Activated CD4-positive, alpha-beta T cell treated with anti-CD3 and anti-CD28 coated beads for 24 hours (primary cell): ENCODE measurements at places on chromosomes 5 and 9.

DNA sequence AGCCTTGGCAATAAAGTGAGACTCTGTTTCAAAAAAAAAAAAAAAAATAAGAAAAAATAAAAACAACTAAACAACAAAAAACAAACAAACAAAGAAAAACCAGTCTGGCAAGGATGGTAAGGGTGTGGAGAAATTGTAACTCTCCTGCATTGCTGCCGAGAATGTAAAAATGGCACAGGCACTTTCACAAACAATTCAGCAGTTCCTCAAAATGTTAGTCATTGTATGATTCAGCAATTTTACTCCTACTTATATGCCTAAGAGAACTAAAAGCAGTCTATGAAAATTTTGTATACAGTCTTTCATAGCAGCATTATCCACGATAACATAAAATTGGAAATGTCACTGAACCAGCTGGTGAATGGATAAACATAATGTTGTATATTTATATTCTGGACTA lies 280.4 kb downstream of the CDH9 start:
- DNase-seq: no peak

GRCh38 chr9:35814106-35814840 lies 569 bp downstream of the HINT2 start:
- no peak for DNase-seq

GRCh38 chr9:112605963-112606699 lies 111.8 kb downstream of the INIP start:
- DNase-seq: no peak

DNA sequence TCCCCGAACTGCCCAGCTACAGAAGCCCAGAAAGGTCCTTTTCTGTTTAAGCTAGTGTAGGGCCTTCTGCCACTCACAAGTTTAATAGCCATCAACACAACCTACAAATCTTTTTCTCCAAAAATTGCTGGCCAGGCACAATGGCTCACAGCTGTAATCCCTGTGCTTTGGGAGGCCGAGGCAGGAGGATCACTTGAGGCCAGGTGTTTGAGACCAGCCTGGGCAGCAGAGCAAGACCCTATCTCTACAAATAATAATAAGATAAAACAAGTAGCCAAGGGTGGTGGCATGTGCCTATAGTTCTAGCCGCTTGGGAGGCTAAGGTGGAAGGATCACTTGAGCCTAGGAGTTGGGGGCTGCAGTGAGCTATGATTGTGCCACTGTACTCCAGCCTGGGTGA lies 176.4 kb downstream of the HSD17B3 start:
- DNase-seq: no peak

GRCh38 chr5:115586525-115587146 lies 15.6 kb downstream of the TICAM2 start:
- no peak for DNase-seq

GRCh38 chr5:120096413-120096812 lies 367.7 kb upstream of the PRR16 start:
- no peak for DNase-seq

GRCh38 chr9:82721593-82721992 lies 341.3 kb downstream of the RASEF start:
- DNase-seq: no peak

- DNase-seq: no peak
These were observed 128.2 kb downstream of the TMEM161B start for GRCh38 chr5:88140396-88140855.

- DNase-seq: no peak
These were observed 303.0 kb downstream of the PARP8 start for GRCh38 chr5:50969151-50970031.

- no peak for DNase-seq
These were observed 160.6 kb downstream of the EFNA5 start for GRCh38 chr5:107510125-107510524.

DNA sequence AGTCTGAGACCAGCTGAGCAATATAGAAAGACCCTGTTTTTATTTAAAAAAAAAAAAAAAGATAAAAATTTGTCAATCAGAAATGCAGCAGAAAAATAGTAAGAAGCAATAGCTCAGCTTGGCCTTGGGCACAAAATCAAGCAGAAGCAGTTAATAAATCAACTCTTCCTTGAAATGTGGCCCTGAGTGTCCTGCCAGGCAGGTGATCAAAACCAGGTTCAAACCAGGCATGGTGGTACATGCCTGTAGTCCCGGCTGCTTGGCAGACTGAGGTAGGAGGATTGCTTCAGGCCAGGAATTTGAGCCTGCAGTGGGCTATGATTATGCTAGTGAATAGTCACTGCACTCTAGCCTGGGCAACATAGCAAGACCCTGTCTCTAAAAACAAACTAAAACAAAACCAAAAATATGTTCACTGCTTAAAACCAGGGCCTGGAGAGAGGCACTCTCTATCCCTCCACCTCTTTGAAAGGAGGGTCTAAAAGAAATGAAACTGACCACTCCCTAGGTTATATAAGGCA lies 27.9 kb upstream of the KLF9 start:
- DNase-seq: no peak

- DNase-seq: no peak
These were observed 66.8 kb downstream of the PLPP1 start for GRCh38 chr5:55467862-55468551.

DNA sequence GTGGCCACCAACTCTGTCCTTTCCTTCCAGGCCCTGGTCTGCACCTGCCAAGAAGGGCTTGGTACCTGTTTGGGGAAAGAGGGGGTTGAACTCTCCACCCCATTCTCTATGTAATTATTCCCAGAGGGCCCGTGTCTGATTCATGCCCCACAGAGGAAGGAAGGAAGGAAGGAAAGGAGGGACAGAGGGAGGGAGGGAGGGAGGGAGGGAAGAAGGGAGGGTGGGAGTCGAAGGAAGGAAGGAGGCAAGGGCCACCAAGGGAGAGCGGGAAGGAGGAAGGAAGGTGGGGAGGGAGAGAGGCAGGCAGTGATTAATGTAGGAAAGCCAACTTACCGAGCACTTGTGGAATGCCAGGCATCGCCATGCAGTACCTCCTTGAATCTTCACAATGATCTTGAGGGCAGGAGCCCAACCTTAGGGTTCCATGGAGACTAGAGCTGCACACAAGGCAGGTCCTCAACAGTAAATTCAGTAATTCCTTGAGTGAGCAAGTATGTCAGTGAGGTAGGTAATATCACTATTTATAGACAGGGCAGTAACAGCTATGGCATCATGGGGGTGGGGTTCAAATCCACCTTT lies 75.8 kb downstream of the FGF18 start:
- DNase-seq: no peak

DNA sequence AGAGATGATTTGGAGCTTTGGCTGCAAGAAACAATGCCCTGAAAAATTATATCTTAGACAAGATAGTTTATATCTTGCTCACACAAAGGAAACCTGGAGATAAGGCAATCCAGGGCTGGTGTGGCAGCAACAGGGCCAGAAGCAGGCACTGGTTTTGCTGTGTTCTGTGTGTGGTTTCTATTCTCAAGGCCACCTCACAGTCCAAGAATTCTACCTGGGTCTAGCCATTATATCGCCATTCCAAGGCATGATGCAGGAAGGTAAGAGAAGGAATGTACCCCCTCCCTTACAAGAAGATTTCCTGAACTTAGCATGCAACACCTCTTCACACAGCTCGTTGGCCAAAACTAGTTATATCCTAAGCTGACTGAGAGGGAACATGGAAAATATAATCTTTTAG lies 74.5 kb upstream of the MEGF10 start:
- no peak for DNase-seq

DNA sequence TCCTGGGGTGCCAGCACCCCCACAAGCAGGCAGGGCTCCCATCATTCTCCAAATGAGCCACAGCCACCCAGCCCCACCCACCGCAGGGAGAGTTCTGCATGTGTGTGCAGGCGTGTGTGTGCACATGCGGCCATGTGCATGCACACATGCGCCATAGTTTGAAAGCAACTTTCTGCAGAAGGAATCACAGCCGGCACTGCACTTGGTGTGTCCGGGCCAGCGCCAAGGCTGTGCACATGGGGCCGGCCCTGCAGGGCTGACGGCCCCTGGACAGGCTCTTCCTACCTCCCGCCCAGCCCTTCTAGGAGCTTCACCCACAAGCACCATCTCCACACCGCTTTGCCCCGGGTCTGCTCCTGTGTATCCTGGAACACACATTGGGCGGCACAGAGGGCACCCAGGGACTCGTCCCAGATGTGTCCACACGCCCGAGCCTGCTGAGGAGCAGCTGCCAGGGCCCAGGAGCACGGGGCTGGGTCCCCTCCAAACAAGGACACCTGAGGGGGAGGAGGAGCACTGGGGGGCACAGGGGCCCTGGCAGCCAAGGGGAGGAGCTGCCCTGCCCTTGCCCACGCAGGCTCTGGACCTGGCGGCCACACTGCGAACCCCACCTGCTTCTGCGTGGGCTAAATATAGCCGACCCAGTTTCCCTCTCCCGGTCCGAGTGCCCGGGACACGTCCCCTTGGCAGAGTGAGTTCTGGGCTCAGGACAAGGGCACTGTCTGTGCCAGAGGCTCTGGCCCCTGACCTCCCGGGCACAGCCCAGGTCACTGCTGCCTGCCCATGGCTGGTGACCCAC lies 19.1 kb downstream of the TPPP start:
- DNase-seq: no peak

- DNase-seq: no peak
These were observed 7.6 kb downstream of the TSPAN17 start for GRCh38 chr5:176654856-176655255.
